ENCODE measurements at places on chromosomes 11 and 22.

DNA sequence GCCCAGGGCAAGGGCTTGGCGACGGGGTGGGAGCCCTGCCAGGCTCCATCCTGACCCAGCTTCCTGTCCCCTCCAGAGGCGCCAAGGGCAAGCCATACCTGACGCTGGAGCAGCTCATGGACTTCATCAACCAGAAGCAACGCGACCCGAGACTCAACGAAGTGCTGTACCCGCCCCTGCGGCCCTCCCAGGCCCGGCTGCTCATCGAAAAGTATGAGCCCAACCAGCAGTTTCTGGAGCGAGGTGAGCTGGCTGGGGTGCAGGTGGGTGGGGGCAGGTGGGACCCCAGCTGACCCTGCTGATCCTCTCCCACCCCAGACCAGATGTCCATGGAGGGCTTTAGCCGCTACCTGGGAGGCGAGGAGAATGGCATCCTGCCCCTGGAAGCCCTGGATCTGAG, 5.0 kb downstream of the PLCB3 start:
- DNase-seq = no peak

DNA sequence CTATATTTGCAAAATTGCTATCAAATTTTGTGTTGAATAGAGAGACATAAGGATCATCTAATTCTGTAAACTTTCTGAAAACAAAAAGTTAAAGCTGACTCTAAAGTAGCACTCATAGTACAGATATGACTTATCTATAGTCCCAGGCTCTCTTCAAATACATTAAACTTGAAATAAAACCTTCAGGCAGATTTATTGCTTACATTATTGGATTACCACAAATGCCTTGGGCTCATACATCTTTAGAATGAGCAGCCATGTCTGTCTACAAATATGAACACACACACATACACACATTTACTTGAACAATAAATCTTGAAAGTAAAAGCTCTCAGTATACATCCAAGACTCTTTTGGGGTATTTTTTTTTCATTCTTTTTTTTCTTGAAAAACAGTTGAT, 207.9 kb downstream of the LUZP2 start:
- no peak for DNase-seq

- no peak for DNase-seq
These were observed 33.3 kb downstream of the KIAA1671 start for GRCh38 chr22:24985826-24986214.

DNA sequence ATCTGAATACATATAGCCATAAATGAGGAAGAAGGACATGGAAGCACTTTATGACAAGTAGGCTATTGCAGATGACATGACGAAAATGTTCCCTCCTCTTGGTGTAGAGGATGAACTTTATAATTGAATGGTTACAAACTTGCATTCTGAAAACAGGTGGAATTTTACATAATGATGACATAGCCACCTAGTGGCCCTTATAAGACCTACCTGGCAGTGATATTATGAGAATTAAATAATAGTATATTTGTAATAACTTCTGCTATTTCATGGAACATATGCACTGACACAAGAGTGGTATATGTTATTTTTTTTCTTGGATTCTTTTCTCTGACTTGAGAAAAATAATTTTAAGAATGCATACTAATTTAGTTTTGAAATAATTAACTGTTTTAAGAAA, 22.9 kb downstream of the TRIM22 start:
- no peak for DNase-seq

GRCh38 chr11:35641964-35642363, 20.6 kb upstream of the TRIM44 start:
- no peak for DNase-seq

GRCh38 chr11:46285594-46286033, 8.2 kb downstream of the CREB3L1 start:
- DNase-seq = no peak

- no peak for DNase-seq
These were observed 30.4 kb downstream of the TPBGL start for GRCh38 chr11:75270896-75271418.

GRCh38 chr11:47438721-47439120, 10.2 kb downstream of the RAPSN start:
- DNase-seq = no peak

GRCh38 chr22:46830841-46831240, 68.4 kb downstream of the TBC1D22A start:
- no peak for DNase-seq

DNA sequence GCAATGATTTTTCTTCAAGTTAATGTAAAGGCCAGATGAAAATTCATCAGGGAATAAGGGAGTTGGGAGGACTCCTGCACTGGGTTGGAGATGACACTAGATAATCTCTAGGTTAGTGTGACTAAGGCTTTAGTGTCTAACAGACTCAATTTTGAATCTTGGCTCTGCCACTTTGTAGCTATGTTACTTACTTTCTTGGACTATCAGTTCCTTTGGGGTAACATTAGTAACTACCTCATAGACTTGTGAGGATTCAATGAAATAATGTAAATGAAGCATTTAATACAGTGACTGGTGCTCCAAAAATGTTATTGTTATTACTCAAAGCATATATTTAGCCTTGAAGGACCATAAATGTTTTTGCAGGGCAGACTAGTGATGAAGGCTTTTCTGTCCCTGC, 9.6 kb upstream of the CCDC89 start:
- DNase-seq = no peak

DNA sequence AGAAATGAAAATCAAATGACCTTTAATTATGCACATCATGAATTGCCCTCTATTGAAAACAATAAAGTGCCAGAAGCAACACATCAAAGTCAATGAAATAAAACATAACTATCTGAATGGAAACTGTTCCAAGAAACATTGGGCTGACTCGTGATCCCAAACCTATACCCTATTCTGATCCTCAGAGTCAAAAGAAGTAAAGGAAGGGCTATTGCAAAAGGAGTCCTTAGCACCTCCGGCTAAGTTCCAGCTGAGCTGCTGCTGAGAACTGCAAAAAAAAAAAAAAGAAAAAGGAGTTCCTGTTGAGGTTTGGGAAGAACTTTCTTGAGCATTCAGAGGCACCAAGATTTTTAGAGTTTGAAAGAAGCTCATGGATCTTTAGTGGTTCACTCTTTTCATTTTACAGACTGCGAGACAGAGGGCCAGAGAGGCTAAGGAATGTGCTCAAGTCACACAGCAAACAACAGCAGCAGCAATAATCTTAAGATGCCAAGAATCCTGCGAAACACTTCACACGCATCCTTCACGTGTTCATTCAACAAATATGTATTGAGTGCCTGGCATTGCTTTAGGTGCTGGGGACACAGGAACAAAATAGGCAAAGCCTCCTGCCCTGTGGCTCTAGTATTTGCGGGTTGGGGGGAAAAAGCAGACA, 841 bp upstream of the TMPRSS13 start:
- DNase-seq = no peak

GRCh38 chr11:123196060-123196714, 1.1 kb upstream of the CLMP start:
- DNase-seq = no peak

Measured in T-cell (primary cell).